Cerebellum (tissue), 4 donors: ENCODE measurements at places on chromosomes 11 and 22.

DNA sequence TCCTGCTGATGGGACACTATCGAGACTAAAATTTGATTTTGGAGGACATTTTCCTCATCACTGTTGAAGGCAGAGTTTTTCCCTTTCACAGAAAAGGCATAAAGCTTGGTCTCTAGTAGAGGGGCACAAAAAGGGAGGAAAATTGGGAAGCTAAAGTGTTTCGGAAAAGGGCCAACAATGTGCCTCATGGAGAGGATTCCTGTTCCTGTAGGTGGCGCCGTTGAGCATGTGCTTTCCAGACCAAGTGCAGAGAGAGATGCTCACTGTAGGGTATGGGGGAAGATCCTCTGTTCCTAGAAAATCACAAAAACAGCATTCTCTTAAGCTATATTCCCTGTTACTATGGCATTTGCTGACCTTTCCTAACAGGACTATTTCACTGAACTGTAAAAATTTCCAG, 18.4 kb upstream of the OR4C5 start:
- DNase-seq, result no peak

DNA sequence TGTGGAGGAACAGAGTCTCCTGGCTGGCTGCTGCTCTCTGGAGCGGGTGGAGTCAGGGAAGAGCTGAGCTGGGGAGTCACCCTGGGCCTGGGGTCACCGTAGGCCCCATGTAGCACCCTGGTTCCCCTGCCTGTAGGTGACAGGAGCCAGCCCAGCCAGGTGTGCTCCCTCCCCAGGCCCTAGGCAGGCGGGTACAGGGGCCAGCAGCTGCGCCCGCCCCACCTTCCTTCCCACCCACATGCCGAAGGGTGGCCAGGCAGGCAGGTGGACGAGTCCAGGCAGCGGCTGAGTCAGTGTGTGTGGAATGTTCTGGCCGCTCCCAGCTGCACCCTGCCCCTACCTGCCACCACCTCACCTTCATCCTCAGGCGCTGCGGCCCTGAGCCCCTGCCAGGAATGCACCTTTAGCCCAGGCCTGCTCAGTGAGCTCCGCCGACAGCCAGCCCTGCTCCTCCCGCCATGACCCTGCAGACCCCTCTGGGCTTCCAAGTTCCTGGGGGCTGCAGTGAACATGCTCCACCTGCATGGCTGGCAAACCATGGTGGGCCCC, 654 bp upstream of the SYT8 start:
- DNase-seq, result no peak

- no peak for DNase-seq
Measured at GRCh38 chr11:132036746-132037466, 666.5 kb downstream of the NTM start.

- DNase-seq, result no peak
Measured at GRCh38 chr22:44456661-44457412, 41.2 kb downstream of the RTL6 start.

DNA sequence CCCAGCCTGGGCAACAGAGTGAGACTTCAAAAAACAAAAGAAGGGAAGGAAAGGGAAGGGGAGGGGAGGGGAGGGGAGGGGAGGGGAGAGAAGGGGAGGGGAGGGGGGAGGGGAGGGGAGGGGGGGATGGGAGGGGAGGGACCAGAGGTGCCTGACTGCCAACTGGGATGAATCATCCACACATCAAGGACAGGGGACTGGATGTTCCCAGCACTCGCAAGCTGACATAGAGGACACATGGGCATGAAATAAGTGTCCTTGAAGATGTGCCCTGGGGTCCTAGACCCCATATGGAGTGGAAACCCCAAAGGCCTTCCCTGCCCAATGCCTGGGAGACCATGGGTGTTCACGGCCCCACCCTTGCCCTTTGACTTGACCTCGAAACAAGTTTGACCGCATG, 19.8 kb downstream of the TST start:
- DNase-seq, result no peak

DNA sequence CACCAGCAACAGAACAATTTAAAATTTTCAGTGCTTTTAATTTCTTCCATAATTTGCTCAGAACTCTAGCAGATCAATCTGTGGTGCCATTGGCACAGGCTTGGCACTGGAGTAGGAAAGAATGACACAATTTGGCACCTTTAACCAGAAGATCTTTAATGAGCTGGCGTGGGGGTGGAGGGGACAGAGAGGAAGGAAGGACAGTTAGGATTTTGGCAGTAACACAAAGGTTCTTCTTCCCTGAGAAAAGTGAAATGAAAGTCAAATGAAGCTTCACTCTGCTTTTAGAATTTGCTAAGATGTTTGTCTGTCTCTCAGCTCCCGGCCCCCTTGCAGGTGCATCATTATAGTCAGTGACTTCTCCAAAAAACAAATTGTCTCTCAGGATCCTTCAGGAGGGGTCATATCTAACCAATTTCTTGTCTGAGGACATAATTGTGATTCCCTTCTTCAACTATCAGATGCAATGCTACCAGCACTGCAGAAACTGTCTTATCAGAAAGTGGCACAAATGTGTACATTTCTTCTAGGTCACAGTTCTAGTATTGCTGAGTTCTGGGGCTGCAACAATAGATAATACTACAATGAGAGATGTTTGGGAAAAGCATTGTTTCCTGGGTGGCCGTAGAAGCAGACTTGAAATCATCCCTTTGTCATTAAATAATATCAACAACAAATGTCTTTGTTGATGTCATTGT, 66.8 kb downstream of the CSTPP1 start:
- no peak for DNase-seq

DNA sequence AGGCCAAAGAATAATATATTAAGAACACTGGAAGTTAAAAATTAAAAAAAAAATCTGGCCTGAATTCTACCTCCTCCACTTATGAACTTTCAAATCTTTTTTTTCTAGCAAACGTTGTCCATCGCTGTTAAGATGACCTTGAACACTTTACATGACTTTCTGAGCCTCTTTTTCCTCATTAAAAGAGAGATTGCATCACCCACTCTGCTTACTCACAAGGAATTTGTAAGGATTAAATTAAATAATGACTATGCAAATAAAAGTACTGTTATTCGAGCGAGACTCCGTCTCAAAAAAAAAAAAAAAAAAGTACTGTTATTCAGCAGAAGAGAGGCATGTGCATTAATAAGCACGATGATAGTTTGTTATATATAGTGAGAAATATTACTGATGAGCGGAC, 285.1 kb upstream of the CCDC90B start:
- no peak for DNase-seq
